ENCODE measurements at places on chromosomes 5 and 9. TPM values are rescaled to one million over a fixed set of nuclear protein-coding genes. Genes with fewer than 3 reads are reported as not detected.

DNA sequence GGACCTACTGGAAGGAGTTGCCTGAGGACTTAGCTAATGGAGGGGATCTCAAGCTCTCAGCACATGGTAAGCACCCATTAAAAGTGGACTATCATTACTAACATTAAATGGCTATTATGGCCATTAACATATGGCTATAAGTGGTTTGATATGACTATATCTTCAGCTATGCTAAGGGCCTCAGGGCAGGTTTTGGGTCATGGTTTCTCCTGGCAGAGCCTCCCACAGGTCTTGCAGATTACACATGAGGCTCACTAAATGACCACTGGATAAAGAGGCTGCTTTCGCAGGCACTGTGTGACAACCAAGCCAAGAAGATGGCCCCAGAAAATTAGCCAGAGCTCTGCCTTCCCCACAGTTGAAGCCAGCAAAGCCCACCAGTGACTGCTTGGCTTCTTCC, 15.4 kb downstream of the CCNJL start:
- H3K27me3 ChIP-seq = peaks cover 2% of the 10 kb centered on the region
- H3K4me3 ChIP-seq = no peak overlapping the region
- no peak overlapping the region for H3K27ac ChIP-seq
- no peaks in the 10 kb centered on the region for H3K36me3 ChIP-seq
- no peaks in the 10 kb centered on the region for H3K4me1 ChIP-seq

GRCh38 chr5:95617057-95617456, 2.8 kb upstream of the GPR150 start:
- H3K4me3 ChIP-seq = no peak overlapping the region
- H3K4me1 ChIP-seq = peaks cover 20% of the 10 kb centered on the region
- peak; percentile 73 for DNase-seq
- H3K36me3 ChIP-seq = no peaks in the 10 kb centered on the region

DNA sequence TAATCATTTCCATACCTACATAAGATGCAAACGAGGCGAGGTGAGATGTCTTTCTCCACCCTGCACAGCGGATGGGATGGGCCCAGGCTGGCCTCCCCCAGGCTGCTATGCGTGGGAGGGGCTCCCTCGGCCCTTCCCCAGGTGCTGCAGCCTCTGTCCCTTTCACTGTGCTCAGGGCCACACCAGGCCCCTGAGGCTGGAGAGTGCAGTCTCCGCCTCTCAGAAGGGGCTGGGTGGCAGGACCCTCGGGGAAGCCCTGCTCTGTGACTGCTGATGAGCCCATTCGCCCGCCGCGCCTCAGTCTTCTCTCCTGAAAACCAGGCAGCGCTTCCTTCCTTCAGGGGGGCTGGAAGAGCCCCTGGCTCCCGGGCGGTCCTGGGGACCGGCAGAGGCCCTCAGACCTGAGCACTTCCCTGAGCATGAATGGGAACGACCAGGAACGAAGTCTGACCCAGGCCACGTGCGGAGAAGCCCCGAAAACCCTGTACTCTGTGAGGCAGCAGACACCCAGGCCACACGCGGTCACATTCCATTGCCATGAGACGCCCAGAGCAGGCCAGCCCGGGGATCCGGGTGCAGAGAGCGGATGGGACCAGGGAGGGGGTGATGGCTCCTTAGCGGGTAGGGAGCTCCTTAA, 21.9 kb upstream of the NOTCH1 start:
- H3K36me3 ChIP-seq = no peaks in the 10 kb centered on the region
- H3K27me3 ChIP-seq = no peaks in the 10 kb centered on the region

- H3K4me1 ChIP-seq = no peaks in the 10 kb centered on the region
- DNase-seq = no peak
- peaks cover 3% of the 10 kb centered on the region for H3K27me3 ChIP-seq
- no peaks in the 10 kb centered on the region for H3K36me3 ChIP-seq
- H3K27ac ChIP-seq = no peak overlapping the region
These were observed 17.5 kb downstream of the CXCL14 start for GRCh38 chr5:135561266-135561665.

GRCh38 chr9:131917009-131917408, 162.7 kb downstream of the MED27 start:
- no peaks in the 10 kb centered on the region for H3K36me3 ChIP-seq
- no peak for DNase-seq
- H3K27ac ChIP-seq = no peak overlapping the region
- no peaks in the 10 kb centered on the region for H3K4me1 ChIP-seq
- H3K4me3 ChIP-seq = no peak overlapping the region
- H3K27me3 ChIP-seq = no peaks in the 10 kb centered on the region

DNA sequence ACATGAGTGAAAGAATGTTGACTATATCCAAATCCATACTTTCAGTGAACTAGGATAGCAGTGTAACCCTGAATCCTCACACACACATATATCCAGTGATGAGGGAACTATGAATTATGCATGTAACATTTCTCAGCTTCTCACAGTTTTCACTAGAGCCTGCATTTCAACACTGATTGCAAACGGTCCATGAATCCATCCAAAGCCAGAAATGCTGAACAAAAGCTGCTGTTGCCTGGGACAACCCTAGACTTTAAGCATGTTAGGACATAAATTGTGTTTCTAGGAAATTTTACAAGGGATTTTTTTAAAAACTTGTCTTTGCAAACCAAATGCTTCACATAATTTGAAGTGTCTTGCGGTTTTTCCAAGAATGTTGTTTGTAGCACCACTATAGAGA, 2010.0 kb upstream of the WWC1 start:
- DNase-seq = no peak
- no peaks in the 10 kb centered on the region for H3K36me3 ChIP-seq
- H3K4me3 ChIP-seq = no peak overlapping the region
- no peaks in the 10 kb centered on the region for H3K4me1 ChIP-seq
- no peaks in the 10 kb centered on the region for H3K27me3 ChIP-seq

DNA sequence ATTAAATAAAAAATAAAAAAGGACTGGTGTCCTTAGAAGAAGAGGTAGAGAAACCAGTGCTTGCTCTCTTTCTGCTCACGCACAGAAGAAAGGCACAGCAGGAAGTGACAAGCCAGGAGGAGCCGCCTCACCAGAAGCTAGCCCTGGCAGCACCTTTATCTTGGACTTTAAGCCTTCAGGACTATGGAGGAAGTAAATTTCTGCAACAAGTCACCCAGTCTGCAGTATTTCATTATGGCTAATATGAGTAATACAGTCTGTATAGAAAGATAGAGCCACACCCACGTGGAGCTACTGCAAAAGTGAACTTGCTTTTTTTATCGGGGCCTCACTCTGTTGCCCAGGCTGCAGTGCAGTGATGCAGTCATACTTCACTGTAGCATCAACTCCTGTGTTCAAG, 68.4 kb downstream of the PDZD2 start:
- no peaks in the 10 kb centered on the region for H3K36me3 ChIP-seq
- H3K4me1 ChIP-seq = no peaks in the 10 kb centered on the region
- no peak overlapping the region for H3K27ac ChIP-seq
- no peak for DNase-seq

Gene SLC6A3
- total RNA-seq = not detected

Gene TSTD2
- total RNA-seq = 15.3 TPM

Gene MAMDC2
- total RNA-seq = not detected

Gene HTR1A
- total RNA-seq = not detected

DNA sequence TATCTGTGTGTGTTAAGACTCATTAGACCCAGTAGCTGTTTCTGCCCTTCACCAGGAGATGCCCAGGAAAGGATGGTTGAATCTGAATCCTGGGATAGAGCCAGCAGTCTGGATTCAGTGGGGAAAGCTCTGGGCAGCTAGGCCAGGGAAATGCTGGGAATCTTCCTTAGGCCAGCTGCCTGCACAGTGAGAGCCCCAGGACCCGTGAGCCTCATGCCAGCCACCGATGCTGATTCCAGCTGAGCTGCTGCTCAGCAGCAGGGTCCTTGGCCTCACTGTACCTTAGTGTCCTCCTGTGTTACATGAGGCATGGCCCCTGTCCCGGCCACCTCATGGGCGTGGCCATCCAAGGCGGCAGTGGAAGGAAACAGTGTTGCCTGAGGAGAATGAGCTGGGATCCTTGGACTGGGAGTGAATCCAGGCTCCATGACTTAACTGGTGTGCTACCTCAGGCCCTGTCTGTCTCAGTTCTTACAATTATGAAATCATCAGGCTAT, 87.1 kb downstream of the AMBP start:
- H3K4me3 ChIP-seq = no peak overlapping the region
- H3K4me1 ChIP-seq = no peaks in the 10 kb centered on the region
- peaks cover 3% of the 10 kb centered on the region for H3K27me3 ChIP-seq
- no peak for DNase-seq
- no peaks in the 10 kb centered on the region for H3K36me3 ChIP-seq

Gene ATOX1
- 140 TPM for total RNA-seq

DNA sequence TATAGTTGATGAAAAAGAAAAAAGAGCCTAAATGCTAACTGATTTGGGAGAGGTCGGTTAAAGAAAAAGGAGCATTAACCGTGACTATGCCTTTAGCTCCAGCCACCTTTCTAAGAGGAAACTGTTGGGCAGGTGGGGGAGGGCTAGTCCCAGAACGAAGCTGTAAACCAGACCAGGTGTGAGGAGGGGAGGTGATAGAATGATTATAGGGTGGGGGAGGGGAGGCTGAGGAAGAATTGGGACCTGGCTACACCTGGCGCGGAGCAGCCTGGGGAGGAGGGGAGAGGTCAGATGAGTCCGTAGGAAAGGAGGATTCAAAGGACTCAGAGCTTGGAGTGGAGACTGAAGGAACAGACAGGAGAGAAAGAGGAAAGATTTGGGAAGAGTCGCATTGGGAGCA, 73.4 kb downstream of the PHAX start:
- DNase-seq = no peak
- no peaks in the 10 kb centered on the region for H3K4me1 ChIP-seq
- H3K27me3 ChIP-seq = no peaks in the 10 kb centered on the region
- no peak overlapping the region for H3K4me3 ChIP-seq

DNA sequence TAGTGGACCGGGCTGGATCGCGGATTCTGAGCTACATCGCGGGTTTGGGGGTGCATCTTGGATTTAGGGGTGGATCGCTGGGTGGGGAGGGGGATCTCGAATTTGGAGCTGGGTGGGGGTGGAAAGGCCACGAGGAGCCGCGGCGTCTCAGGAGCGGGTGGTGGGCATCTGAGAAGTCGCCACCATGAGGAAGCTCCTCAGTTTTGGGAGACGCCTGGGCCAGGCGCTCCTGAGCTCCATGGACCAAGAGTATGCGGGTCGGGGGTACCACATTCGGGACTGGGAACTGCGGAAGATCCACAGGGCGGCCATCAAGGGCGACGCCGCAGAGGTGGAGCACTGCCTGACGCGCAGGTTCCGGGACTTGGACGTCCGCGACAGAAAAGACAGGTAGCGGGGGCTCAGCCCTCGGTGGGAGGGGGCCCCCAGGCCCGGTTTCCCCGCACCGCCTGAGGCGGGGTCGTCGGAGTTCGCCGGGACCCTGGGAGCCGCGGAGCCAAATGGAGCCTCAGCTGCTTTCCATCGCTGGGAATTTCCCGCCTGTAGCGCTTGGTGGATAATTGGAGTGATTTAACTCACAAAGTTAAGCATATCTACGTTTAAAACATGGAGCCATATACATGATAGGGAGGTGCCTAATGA, 376 bp downstream of the ANKRD18B start:
- no peak overlapping the region for H3K27ac ChIP-seq
- H3K4me1 ChIP-seq = no peaks in the 10 kb centered on the region
- no peak for DNase-seq
- H3K36me3 ChIP-seq = no peaks in the 10 kb centered on the region

Gene PHF24
- not detected for total RNA-seq

DNA sequence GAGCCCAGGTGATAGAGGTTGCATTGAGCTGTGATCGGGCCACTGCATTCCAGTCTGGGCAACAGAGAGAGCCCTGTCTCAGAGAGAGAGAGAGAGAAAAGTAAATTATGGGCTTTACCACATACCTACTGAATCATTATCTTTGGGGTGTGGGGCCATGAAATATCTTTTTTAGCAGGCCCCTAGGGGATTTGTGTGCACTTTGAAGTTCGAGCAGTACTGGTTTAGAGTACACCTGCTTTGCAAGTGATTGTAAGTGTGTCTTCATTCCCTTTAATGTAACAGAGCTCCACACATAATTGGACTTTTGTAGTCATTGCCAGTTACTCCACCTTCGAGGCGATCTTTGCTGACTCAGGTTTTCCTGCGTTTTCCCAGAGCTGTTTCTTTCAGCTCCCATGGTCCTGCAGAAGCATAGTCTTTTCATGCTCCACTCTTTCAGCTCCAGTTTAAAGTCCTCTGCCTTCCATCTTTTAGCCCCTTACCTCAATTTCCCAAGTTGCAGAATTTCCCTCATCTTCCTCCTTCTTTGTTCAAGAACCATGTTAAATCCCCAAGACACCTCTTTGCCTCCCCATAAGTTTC, 24.0 kb upstream of the FRMPD1 start:
- H3K4me1 ChIP-seq = no peaks in the 10 kb centered on the region
- no peaks in the 10 kb centered on the region for H3K27me3 ChIP-seq
- H3K4me3 ChIP-seq = no peak overlapping the region
- H3K36me3 ChIP-seq = no peaks in the 10 kb centered on the region
- H3K27ac ChIP-seq = no peak overlapping the region

DNA sequence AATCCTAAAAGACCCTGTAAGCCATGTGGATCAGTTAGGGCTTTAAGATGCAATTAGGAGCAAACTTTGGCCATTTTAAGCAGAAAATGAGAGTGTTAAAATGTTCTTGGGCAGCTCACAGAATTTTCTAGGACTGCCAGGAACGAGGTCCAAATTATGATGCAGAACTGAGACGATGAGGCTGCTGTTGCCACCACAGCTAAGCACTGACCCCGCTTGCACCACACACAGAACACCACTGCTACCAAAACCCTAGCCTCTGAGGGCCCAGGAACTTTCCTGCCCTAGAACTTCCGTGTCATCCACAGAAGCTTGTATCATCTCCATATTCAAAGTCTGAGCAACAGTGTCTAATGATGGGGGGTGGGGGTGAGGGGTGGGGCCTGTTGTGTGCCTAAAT, 41.0 kb upstream of the PCSK1 start:
- no peaks in the 10 kb centered on the region for H3K27me3 ChIP-seq
- no peaks in the 10 kb centered on the region for H3K36me3 ChIP-seq
- no peaks in the 10 kb centered on the region for H3K4me1 ChIP-seq
- no peak for DNase-seq
- no peak overlapping the region for H3K4me3 ChIP-seq

GRCh38 chr9:105636331-105636730, 25.9 kb upstream of the TAL2 start:
- H3K27me3 ChIP-seq = no peaks in the 10 kb centered on the region
- no peak overlapping the region for H3K4me3 ChIP-seq
- DNase-seq = no peak
- H3K4me1 ChIP-seq = peaks cover 4% of the 10 kb centered on the region
- H3K27ac ChIP-seq = no peak overlapping the region

DNA sequence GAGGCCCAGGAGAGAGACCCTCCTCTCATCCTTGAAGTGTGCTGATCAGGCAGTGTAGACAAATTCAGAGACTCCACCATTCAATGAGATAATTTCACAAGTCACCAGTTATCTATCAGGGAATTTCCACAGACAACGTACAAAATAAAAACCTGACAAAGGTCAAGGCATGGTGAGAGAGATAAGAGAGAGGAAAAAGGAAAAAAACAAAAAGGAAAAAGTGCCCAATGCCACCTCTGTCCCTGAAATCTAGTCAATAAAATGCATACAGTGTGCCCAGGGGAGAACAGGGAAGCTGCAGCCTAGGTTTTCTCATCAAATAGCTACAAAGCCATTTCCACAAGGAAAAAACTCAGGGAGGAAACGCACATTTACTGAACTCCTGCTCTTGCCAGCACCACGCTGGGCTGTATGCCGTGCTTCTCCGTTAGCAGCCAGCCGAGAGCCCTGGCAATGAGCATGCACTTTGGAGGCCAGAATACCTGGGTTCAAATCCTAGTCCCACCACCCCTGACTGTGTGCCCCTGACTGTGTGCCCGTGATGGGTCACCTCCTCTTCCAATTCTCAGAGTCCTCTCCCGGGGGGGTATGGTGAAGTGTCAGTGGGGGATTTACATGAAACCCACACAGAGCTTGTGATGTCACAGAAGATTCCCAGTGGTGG, 11.6 kb downstream of the WHRN start:
- H3K4me3 ChIP-seq = no peak overlapping the region
- DNase-seq = no peak
- peaks cover 6% of the 10 kb centered on the region for H3K27me3 ChIP-seq
- no peaks in the 10 kb centered on the region for H3K36me3 ChIP-seq

All from GM12878 (cell line).